KG1 (cell line): ENCODE measurements at places on chromosomes 2 and 18.

- no peak for DNase-seq
These were observed 5.2 kb downstream of the GNLY start for GRCh38 chr2:85699325-85699724.

- DNase-seq = no peak
These were observed 606.5 kb downstream of the CPS1 start for GRCh38 chr2:211162911-211163310.

GRCh38 chr2:49296107-49296867, 142.0 kb upstream of the FSHR start:
- no peak for DNase-seq

DNA sequence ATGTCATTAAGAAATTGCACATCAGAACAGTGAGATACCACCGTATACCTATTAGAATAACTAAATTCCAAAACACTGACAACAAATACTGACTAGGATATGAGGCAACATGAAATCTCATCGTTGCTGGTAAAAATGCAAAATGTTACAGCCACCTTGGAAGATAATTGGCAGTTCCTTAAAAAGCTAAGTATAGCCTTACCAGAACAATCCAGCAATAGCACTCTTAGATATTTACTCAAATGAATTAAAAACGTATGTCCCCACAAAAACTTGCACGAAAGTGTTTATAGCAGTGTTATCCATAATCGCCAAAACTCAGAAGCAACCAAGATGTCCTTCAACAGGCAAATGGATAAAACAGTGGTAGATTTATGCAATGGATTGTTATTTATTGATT, 241.7 kb downstream of the EPHA4 start:
- no peak for DNase-seq

DNA sequence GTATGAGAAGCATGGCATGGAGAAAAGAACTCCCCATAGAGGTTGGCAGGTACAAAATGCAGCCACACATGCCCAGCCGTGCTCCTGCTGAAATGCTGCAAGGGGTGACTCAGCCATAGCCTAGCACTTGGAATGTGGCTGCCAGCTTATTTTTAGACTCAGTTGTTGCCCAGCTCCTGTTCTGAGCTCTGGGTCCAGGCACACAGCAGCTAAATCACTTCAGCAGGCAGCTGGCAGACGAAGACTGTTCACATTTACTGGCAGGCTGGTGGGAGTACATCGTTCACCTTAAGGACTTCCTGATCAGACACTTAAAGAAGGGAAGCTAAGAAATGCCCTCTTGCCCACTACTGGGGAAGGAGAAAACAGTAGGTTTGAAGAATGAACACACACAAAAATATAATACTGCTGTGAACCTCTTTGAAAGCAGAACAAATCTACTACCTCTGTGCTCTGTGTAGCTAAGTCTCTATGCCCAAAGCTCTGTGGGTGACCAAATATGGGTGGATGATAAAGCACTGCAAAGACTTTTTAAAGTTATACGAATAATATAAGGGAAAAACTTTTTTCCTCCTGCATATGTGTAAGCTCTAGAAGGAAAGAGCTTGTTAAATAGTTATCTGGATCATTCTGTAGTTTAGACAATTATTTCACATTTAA, 146.1 kb downstream of the LNPK start:
- DNase-seq = no peak

DNA sequence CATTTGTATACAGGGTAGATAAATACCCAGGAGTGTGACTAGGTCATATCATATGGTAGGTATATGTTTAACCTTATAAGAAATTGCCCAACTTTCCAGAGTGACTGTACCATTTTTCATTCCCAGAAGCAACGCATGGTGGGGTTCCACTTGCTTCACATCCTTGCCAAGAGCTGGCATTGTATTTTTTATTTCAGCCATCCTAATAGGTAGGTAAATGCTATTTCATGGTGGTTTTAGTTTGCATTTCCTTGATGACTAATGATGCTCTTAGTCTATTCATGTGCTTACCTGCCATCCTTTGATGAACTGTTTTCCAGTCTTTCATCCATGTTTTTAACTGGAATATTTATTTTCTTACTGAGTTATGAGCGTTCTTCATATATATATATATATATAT, 51.9 kb downstream of the MAP4K3 start:
- DNase-seq = no peak

DNA sequence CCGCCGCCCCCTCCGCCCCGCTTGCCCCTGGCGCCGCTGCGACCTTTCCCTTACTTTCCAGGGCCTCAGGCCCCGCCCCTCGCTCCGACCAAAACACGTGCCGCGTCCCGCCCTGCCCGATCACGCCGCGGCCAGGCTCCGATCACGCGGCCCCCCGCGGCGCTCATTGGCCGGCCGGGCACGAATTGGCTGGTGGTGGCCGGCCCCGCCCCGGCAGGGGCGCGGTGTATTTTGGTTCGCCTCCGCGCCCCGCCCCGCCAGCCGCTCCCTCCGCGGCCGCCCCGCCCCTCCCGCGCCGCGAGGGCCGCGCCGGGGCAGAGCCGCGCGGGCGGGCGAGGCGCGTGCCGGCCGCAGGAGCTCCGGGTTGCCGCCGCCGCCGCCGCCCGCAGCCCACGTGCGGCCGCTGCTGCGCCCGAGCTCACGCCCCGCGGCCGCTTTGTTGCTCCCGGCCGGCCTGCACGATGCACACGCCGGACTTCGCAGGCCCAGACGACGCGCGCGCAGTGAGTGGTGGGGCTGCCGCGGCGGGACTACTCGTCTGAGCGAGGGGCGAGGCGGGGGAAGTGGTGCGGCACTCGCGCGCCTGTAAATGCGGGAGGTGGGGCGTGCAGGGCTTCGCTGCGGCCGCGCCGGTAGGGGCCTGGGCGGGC, at the start of gene KLF11:
TSS of gene KLF11 (plus strand) at position 295 of the 650 bp plus-strand sequence. CDS start at position 462, 167 bp downstream.
- DNase-seq = no peak

DNA sequence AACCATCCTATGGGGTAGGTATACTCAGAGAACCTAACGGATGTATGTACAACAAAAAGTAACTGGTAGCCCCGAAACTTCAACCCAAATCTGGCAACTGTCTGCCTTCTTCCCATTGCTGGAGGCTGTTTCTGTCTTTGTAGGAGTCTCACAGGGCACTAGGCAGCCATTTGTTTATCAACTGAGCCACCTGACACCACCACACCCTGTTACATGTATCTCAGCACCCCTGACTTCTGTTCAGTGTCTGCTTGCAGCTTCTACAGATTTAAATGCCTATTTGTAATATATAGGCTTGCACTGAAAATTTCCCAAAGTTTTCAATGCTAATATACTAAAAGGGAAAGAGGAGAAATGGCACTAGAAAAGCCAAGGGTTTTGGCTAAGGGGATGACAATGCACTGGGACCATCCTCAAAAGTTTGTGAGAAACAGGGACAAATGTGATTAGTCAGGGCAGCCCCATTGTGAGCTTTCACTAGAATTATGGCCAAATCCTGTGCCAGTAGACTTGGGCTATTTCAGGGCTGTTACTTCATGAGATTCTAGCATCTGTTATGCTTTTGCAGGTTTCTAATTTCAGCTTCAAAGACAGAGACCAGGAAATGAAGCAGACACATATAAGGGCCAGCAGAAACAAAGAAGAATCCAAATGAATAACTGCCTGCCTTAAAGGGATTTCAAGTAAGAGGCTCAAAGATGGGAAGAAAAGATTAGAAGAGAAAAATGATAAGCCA, 103.3 kb downstream of the MYO5B start:
- no peak for DNase-seq

- DNase-seq = no peak
These were observed 201.8 kb upstream of the ZNF521 start for GRCh38 chr18:25553631-25554263.

DNA sequence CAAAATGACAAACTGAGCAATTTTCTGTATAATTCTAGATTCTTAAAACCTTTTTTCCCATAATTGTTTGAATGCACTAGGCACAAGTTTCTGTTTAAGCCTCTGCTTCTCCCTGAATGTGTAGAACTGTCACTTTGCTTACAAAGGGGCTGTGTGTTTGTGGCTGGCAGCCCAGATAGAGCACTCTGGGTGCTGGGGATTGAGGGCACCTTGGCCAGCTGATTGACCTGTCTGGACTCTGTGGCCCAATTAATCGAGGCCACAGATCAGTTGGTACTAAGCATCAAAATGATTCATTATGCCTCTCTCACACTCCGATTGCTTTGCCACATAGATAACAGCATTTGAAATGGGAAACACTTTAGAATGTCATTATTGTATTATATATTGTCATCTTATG, 12.1 kb downstream of the ST8SIA3 start:
- DNase-seq = no peak

GRCh38 chr18:22282311-22283115, 113.1 kb downstream of the GATA6 start:
- no peak for DNase-seq

GRCh38 chr2:39497082-39497801, 60.2 kb upstream of the MAP4K3 start:
- DNase-seq = no peak

- DNase-seq = no peak
These were observed 113.8 kb downstream of the GALNT1 start for GRCh38 chr18:35695384-35695783.

DNA sequence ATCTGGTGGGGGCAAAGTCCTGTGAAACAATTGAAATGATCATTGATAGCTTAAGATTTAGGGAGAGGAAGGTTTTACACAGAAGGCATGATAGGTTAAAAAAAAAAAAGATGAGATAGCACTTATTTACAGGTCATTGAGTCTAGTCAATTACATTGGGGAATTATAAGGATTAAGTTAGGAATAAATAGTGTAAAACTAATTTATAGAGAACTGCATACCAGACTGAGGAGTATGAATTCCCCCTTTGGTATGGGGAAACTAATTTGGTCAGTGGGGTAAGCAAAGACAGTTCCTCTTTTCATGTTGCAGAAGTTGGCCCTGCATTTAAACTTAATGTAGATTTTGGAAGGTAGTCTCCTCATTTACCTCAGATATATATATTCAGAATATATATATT, 10.8 kb downstream of the GLS start:
- peak; percentile 35 for DNase-seq

DNA sequence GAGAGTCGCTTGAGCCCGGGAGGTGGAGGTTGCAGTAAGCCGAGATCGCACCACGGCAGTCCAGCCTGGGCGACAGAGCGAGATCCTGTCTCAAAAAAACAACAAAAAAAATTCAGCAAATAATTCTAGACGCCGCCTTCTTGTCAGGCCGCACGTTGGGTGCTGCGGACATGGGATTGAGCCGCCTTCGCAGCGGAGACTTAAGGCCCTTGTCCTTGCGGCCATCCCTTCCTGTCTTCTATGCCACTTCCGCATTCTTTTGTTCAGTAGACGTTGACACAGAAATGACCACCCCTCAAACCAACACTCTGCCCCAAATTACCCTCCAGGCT, 15.8 kb downstream of the PTPN18 start:
- no peak for DNase-seq

GRCh38 chr2:3805201-3805939, 102.0 kb downstream of the DCDC2C start:
- DNase-seq = no peak

- no peak for DNase-seq
These were observed 30.0 kb downstream of the MEMO1 start for GRCh38 chr2:31980674-31981356.

DNA sequence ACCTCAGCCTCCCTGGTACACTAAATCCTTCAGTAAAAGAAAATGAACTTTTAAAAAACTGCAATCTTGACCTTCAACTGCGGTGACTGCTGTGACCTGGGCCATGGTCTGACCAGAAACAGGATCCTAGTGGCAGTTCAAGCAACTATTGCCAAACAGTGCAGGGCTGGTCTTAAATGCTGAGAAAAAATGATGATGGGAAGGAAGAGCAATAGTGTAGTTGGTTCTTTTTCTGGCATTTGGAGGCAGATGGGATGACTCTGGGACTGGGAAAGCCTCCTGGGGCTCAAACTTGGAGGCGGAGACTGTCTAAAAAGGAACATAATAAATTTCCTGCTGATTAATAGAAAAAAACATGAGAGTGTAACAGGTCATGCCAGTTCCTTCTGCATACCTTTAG, 45.4 kb downstream of the CHN1 start:
- DNase-seq = no peak

GRCh38 chr2:189709501-189710221, 35.2 kb downstream of the ANKAR start:
- no peak for DNase-seq

GRCh38 chr2:74474899-74475298, 2.4 kb upstream of the MRPL53 start:
- no peak for DNase-seq

DNA sequence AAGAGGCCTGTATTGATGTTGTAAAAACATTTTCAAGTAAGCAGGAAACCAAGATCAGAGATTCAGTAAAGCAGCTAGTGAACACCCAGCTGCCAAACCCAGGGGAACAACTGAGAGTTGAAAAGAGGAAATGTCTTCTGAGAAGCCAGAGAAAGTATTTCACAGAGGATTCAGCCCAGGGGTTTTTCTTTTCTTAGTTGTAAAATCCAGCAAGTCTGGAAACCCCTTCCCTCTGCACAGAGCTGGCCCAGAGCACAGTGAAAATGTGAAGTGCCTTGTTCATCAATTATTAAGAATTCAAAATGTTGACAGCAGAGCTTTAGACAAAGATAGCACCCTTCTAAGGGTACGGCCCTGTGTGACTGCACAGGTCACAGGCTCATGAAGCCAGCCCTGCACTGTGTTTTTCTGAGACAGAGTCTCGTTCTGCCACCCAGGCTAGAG, 28.4 kb downstream of the AFF3 start:
- no peak for DNase-seq

DNA sequence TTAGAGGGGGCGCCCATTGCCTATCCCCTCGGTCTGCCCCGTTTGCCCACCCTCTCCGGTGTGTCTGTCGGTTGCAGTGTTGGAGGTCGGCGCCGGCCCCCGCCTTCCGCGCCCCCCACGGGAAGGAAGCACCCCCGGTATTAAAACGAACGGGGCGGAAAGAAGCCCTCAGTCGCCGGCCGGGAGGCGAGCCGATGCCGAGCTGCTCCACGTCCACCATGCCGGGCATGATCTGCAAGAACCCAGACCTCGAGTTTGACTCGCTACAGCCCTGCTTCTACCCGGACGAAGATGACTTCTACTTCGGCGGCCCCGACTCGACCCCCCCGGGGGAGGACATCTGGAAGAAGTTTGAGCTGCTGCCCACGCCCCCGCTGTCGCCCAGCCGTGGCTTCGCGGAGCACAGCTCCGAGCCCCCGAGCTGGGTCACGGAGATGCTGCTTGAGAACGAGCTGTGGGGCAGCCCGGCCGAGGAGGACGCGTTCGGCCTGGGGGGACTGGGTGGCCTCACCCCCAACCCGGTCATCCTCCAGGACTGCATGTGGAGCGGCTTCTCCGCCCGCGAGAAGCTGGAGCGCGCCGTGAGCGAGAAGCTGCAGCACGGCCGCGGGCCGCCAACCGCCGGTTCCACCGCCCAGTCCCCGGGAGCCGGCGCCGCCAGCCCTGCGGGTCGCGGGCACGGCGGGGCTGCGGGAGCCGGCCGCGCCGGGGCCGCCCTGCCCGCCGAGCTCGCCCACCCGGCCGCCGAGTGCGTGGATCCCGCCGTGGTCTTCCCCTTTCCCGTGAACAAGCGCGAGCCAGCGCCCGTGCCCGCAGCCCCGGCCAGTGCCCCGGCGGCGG, 1.7 kb downstream of the MYCN start:
- DNase-seq = peak; percentile 13

GRCh38 chr2:10914272-10914693, 2.5 kb downstream of the KCNF1 start:
- DNase-seq = no peak

GRCh38 chr2:70745276-70745825, 22.6 kb downstream of the ADD2 start:
- DNase-seq = no peak

- DNase-seq = no peak
These were observed 22.6 kb upstream of the CALCRL start for GRCh38 chr2:187470698-187471097.

GRCh38 chr2:152594022-152594766, 123.1 kb downstream of the PRPF40A start:
- DNase-seq = peak; percentile 31
